DMS53 (cell line): ENCODE measurements at places on chromosomes 3 and 15.

DNA sequence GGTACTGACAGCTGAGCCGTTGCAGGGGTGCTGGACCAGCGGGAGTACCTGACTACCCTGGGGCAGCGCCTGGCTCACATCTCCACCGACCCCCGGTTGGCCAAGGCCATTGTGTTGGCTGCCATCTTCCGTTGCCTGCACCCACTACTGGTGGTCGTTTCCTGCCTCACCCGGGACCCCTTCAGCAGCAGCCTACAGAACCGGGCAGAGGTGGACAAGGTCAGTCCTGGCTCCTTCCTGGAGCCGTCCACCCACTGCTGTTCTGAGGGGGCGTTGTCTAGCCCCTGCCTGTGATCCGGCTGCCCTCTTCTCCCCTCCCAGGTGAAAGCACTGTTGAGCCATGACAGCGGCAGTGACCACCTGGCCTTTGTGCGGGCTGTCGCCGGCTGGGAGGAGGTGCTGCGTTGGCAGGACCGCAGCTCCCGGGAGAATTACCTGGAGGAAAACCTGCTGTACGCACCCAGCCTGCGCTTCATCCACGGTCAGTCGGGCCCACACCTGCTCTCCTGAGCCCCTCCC, 45.7 kb downstream of the DHX30 start:
- no peak for DNase-seq

GRCh38 chr15:66006986-66007385, 137.7 kb downstream of the RAB11A start:
- peak; percentile 24 for DNase-seq

DNA sequence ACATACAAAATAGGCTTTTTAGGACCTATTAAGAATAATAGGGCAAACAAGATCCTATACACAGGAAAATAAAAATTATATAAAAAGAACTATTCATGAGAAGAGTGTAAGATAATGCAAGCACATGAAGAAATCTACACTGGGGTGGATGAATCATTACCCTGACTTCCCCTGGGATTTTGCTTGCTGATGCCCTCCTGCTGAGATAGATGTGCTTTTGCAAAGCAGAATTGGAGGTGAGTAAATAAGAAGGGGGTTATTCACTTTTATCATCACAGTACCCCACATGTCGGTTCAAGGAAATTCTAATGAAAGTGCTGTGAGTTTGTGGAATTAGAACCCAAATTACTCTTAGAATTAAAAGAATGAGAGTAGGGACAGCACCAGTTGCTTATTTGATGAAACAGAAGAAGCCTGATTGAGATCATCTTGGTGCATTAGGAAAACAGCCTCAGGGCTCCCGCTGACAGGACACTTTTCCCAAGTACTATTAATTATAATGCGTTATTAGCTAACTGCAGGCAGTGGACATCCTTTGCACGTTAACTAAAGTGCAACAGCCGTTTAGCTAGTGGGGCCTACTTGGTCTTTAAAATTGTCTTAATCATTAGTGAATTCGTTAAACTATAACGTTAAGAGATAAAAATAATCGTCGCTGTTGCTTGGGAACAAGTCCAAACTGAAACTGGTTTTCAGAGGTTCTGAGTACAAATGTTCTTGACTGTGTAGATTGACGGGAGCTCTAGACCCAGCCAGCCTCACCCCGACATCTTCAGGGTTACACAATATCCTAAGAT, 48.4 kb downstream of the SLC2A2 start:
- no peak for DNase-seq

DNA sequence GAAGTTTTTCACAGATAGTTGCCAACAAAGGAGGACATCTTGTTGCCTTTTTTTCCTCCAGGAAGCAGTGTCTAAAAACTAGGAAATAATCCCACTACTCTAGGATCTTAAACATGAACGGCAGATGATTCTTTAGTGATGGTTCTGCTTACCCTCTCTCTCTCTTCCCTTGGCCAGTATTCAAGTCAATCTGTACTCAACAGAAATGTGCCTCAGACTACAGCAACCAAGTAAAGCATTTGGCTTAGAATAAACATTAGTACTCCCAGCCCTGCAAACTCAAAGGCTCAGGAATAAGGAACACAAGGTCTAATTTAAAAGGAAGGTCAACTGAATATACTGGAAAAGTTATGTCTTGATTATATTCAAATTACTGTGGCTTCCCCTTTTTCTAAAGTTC, 8.7 kb downstream of the NPTN start:
- no peak for DNase-seq
